Esophagus squamous epithelium (tissue), 5 donors: ENCODE measurements at places on chromosomes 2 and 18.

- no peak for DNase-seq
Observed at GRCh38 chr2:182740701-182741100, 24.6 kb downstream of the DNAJC10 start.

- DNase-seq = no peak
Observed at GRCh38 chr2:172438741-172439508, 11.5 kb downstream of the ITGA6 start.

- DNase-seq = no peak
Observed at GRCh38 chr18:48356151-48356745, 52.9 kb downstream of the ZBTB7C start.

GRCh38 chr2:70354264-70354949 is 52.5 kb upstream of the FAM136A start:
- no peak for DNase-seq

DNA sequence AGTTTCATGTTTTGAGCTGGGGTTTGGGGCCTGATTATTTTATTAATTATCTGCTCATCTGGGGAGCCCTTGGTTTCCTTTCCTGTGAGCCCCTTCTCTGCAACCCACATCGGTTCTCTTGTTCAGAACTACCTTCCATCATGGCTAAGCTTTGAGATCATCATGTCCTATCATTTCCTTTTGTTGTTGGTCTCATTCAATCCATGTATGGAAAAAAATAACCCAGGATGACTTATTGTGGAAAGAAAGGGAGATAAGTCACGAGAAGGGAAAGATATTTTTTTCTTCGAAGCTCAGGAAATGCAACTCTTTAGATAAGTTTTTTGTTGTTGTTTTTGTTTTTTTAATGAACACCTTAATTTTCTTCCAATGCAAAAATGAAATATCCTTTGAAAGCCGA is 43.7 kb downstream of the EHD3 start:
- DNase-seq = no peak

GRCh38 chr18:40017021-40017420 is 1938.0 kb upstream of the PIK3C3 start:
- DNase-seq = no peak

DNA sequence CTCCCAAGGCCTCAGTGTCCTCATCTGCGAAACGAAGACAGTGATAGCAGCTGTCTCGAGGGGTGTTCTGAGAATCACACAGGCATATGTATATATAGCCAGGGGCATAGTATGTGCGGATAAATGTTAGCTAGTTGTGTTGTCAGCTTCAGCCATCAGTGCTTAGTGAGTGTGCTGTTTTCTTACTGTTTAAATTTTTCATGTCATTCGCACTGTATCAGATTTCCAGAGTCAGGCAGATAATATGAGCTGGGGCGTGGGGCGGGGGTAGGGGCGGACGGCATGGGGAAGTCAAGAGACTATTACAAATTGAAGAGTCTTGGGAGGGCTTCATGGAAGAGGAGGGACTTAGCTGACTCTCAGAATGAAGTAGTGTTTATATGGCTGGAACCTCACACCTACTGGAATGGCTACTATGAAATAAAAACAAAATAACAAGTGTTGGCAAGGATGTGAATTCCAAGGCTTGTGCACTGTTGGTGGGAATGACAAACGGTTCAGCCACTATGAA is 7.0 kb downstream of the TRAPPC12 start:
- DNase-seq = no peak
